ENCODE measurements at places on chromosomes 6 and 20. TPM values are rescaled to one million over a fixed set of nuclear protein-coding genes. Genes with fewer than 3 reads are reported as not detected.

TSHZ2 gene
- total RNA-seq, result 17.6 TPM

NUP153 gene
- total RNA-seq, result 31.4 TPM

SSTR4 gene
- not detected for total RNA-seq

FUT9 gene
- 2.1 TPM for total RNA-seq

CEBPB gene
- 53.2 TPM for total RNA-seq

SLC24A3 gene
- total RNA-seq, result 20.8 TPM

CST4 gene
- total RNA-seq, result not detected

DNA sequence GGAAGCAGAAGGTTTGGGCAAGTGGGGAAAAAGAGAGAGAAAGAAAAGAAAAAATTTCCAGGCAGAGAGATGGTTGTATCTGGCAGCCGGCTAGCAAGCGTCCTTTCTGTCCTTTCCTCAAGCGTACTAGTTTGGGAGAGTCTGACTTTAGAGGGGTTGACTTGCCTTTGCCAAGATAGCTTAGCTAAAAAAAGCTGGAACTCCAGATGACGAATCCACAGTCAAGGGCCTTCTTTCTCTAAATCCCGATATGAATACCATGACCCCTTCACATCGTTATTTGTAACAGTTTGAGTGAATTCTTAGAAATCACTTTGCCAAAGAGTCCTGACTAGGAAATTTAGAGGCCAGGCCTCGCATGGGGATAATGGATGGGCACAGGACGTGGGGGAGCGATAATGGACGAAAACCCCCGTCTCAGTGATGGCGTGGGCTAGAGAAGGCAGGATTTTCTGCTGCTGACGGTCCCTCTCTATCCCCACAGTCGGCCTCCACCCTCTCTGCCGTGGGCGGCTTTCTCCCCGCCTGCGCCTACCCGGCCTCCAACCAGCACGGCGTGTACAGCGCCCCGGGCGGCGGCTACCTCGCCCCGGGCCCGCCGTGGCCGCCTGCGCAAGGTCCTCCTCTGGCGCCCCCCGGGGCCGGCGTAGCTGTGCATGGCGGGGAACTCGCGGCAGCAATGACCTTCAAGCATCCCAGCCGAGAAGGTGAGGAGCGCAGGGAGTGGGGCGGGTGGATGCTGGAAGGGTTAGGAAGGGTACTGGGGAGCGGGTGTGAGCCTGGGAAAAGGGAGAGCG is 3.5 kb downstream of the PAX1 start:
- DNase-seq, result no peak

DNA sequence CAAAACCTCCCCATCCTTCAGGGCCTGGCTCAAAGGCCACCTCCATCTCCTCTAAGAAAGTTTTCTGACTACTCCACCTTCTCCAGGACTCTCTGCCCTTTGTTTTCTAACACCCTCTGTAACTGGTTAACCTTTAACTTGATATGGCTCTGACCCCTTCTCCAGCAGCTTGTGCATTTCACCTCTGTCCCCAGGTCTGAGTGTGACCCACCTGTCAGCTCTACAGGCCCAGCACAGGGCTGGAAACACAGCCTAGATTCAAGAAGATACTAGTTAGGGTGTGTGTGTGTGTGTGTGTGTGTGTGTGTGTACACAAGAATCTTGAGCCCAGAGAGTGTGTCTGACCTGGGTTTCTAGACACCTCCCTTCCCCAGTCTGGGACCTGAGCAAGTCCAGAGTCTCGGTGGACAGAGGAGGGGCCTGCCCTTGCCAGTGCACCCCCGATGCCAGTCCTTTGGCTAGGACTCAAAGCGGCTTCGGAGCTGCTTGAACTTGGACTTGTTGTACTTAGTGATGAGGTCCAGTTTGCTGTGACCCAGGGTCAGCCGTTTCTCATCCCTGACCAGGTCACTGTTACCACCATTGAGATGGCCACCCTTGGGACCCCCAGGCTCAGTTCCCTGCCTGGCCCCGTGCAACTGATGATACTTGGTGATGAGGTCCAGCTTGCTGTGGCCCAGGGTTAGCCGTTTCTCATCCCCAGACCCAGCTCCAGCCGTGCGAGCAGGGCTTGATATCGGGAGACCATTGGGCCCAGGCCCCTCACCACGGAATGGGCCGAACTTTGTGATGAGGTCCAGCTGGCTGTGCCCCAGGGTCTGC is 1.7 kb upstream of the EIF6 start:
- DNase-seq, result no peak

- DNase-seq, result no peak
Observed at GRCh38 chr20:2804852-2805688, 4.6 kb upstream of the CPXM1 start.

GRCh38 chr6:129908858-129909257 is 47.7 kb upstream of the TMEM244 start:
- DNase-seq, result no peak

DNA sequence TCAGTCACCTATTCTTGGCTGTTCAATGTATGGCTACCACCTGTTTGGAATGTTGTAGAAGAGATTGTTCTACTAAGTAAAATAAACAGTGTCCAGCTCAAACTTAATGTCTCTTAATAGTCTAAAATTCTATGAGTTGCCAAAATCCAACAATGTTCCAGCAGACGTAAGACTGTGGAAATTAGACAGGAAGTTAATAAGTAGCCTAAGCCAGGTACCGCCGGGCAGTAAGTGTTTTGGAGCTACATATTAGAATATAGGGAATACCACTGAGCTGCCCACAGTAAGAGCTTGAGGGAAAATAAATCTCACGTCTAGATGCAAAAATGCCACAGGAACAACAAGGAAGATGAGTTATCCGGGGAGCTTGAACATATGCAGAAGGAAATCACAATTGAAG is 7.8 kb upstream of the MANEA start:
- DNase-seq, result no peak

- no peak for DNase-seq
Observed at GRCh38 chr20:44901974-44902373, 7.9 kb upstream of the PABPC1L start.

GRCh38 chr6:31004794-31005193 is 5.5 kb upstream of the MUC22 start:
- no peak for DNase-seq

- no peak for DNase-seq
Observed at GRCh38 chr6:122308074-122308473, 91.4 kb upstream of the HSF2 start.

GRCh38 chr6:11224252-11224965 is 8.1 kb downstream of the NEDD9 start:
- DNase-seq, result no peak

GRCh38 chr20:11813106-11813890 is 104.4 kb upstream of the BTBD3 start:
- no peak for DNase-seq

DNA sequence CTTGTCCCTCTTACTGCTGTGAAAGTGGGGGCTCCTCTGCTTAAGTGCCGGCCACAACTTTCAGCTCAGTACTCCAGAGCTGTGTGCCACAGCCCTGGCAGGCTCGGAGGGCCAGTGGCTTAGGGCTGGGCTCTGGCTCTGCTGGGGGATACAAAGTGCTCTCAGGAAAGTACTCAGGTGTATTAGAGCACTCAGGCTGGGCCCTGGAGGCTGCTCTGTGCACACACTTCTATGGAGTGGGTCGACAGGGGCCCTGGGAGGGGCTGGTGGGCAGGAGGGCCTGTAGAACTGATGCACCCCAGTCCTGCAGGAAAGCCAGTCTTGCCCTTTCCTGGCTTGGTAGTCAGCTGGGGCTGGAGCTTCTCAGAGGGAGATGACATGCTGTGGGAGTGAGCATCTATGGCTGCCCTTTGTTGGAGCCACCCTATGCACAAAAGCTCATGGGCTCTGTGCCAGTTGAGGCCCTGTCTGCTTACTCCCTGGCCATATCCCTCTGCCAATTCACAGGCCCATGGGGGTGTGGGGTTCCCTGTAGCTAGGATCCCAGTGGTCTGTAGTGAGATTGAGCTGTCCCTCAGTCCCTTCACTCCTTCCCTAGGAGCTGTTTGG is 22.0 kb downstream of the CENPW start:
- no peak for DNase-seq

- DNase-seq, result no peak
Observed at GRCh38 chr20:36149469-36149868, 5.1 kb upstream of the EPB41L1 start.

GRCh38 chr20:20395903-20396568 is 28.1 kb downstream of the INSM1 start:
- DNase-seq, result no peak

DNA sequence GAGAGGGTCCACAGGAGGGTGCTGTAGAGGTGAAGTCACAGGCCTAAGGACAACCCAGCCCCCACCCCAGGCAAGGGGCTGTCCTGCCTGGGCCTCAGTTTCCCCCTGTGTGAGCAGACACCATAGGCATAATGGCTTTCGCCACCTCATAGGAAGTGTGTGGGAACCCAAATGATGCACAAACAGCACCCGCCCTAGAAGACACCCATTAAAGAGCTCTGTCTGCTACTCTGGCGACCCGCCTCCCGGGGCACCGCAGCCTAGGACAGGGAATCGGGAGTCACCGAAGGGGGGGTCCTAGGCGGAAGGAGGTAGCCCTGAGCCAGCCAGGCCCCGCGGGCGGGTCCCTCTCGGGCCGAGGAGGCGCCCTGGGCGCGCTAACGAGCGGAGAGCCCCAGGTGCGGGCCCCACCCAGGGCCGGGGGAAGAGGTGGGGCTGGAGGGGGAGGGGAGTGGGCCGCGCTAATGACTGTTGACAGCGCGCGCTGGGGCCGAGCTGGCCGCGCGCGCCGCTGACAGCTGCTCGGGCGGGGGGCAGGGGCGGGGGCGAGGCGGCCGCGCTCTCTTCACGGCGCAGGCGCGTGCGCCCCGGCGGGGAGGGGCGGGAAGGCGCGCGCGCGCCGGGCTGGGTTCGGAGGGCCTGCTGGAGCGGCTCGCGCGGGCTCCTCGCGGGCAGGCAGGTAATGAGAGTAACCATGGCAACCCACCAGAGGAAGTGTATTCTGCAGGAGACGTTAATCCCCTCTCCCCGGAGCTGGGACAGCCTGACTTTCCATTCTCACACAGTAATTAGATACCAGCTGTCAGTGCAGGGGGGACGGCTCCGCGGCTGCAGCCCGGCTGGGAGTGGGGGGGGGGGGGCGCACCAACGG is 48.9 kb downstream of the NOL4L start:
- DNase-seq, result no peak

DNA sequence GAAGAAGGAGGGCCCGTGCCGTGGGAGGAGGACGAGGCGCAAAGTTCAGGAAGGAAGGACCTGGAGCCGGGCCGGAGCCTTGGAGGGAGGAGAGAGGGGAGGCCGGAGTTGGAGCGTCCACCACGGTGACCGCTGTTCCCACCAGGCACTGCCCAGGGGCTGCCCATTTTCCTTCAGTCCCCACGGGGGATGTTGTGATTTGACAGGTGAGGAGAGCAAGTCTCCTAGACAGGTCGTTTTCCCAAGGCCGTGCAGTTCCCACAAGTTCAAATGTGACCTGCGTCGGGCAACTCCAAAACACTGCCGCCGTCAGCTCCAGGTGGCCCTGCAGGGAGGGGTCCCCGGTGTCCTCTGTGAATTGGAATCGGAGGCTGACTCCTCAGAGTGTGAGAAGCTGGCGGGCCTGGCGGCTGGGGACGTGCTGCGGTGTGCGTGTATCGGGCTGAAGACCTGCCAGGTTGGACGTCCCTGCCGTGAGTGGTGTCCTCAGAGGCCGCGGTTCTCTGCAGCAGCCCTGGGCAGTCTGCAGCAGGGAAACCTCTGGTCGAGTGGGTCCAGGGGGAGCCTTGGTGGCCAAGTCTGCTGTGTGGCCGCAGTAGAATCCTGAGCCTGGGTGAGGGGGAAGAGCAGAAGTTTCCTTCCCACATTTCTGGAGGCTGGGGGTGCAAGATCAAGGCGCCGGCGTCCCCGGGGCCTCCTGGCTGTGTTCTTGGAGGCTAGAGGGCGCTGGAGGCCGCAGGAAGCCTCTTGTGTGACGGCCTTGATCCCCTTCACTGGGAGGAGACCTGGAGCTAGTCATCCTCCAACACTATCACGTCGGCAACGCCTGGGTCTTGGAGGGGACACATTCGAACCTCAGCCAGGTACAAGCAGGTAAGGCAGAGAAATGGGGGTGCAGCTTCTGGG is 115.1 kb upstream of the FRMD1 start:
- peak; percentile 54 for DNase-seq

DNA sequence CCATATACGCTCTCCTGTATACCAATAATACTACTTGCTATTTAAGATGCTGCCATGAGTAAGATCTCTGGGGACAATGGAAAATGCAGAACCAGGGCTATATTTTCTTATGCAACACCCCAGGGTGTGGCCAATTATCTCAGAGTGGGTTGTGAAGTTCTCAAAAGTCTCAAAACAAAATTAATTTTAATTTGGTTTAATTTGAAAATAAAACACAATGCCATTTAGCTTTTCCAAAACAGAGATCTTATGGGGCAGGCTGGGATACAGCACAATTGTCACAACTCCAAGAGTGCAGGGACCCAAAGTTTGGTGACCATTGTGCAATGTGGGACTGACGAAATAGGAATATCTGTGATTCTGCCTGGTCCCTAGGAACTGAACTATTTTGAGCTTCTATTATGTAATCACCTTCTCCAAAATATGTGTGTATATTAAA is 43.1 kb downstream of the MBOAT1 start:
- DNase-seq, result no peak

DNA sequence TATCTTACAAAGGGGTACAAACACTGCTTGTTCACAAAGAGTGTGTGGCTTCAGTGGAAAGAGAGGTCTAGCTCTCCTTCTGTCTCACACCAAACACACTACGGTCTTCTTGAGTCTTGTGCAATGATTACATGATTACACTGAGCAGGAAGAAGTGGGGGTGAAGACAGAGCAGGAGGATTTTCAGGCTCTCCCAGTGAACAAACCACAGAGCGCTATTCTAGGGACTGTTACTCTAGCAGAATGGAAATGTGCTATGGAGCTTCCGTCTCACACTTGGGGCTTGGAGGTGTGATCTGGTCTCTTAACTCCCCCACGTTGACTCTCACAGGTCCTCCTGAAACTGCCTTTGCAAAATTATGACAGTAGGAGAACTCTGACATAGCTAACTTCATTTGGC is 203.4 kb downstream of the MYLK4 start:
- no peak for DNase-seq

- no peak for DNase-seq
Observed at GRCh38 chr6:139334806-139335446, 39.5 kb downstream of the CITED2 start.

GRCh38 chr20:50261471-50262212 is 71.0 kb downstream of the CEBPB start:
- DNase-seq, result no peak

GRCh38 chr6:56314683-56315523 is 67.5 kb upstream of the COL21A1 start:
- no peak for DNase-seq
